ENCODE measurements at places on chromosomes 16 and 17.

GRCh38 chr17:29357821-29358232, 32.3 kb upstream of the TAOK1 start:
- H3K4me3 ChIP-seq, result no peak overlapping the region
- no peaks in the 10 kb centered on the region for H3K36me3 ChIP-seq
- H3K4me1 ChIP-seq, result no peaks in the 10 kb centered on the region
- H3K27me3 ChIP-seq, result no peaks in the 10 kb centered on the region
- H3K27ac ChIP-seq, result no peak overlapping the region
- DNase-seq, result no peak

GRCh38 chr17:68910251-68910705, 44.9 kb downstream of the ABCA8 start:
- peak overlapping the region; percentile 66 for H3K27ac ChIP-seq
- no peaks in the 10 kb centered on the region for H3K27me3 ChIP-seq
- no peak overlapping the region for H3K4me3 ChIP-seq
- DNase-seq, result peak; percentile 8
- peaks cover 20% of the 10 kb centered on the region for H3K4me1 ChIP-seq
- peaks cover 1% of the 10 kb centered on the region for H3K36me3 ChIP-seq

DNA sequence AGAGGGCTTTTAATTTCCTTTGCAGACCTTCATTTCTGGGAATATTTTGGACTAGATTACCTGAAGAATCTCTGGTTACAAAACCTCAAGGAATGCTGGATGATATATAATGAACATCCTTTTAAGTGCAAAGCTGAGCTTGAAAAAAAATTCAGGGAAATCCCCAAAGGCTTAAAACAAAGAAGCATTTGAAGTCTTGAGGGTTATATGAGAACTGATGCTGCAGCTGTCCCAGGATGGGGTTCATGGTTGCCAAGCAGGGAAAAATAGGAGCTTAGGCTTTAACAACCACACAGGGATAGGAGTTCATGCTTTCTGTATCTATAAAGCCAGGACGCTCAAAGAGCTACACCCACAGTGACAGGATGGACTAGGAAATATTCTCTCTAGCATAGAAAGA, 150.4 kb upstream of the IRX5 start:
- H3K4me1 ChIP-seq, result no peaks in the 10 kb centered on the region
- no peak overlapping the region for H3K27ac ChIP-seq
- no peak for DNase-seq
- no peak overlapping the region for H3K4me3 ChIP-seq

GRCh38 chr17:76121932-76122430, 18.4 kb upstream of the EXOC7 start:
- no peaks in the 10 kb centered on the region for H3K36me3 ChIP-seq
- H3K27ac ChIP-seq, result no peak overlapping the region
- H3K4me3 ChIP-seq, result peak overlapping the region; percentile 51
- peaks cover 14% of the 10 kb centered on the region for H3K4me1 ChIP-seq

DNA sequence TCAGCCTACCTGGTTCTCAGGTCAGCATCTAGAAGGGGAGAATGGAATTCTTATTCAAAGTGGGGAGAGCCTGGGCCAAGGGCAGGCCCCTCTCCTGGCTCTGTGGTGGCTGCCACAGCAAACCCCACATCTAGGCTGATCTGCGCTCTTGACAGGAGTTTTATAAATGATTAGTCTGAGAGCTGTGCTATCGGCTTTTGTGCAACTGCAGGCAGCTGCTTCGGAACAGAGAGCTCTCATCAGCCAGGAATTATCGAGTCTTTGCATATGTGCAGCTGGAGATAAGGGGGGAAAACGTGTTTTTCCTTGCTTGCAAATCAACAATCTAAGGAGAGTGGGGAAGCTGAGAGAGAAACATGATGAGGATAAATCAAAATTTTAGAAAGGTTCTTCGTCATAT, 91.7 kb downstream of the HS3ST3A1 start:
- no peak for DNase-seq
- H3K27me3 ChIP-seq, result no peaks in the 10 kb centered on the region
- no peak overlapping the region for H3K4me3 ChIP-seq
- H3K27ac ChIP-seq, result no peak overlapping the region
- H3K36me3 ChIP-seq, result no peaks in the 10 kb centered on the region

DNA sequence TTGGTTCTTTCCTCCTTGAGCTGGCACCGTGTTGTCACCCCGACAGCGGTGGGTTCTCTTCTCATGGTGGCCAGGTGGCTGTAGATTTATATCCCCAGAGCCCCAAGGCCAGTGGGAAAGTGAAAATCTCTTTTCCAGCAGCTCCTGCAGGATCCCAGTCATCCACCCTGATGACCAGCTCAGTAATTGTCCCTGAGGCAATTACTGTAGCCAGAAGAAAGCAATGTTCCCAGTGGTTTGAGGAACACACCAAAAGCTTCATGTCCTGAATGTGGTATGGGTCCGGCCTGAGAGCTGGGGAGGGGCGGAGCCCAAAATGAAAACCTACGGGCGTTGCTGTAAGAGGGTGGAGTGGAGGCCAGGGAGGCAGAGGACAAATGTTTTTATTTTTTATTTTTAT, 69.0 kb downstream of the WSB1 start:
- no peak overlapping the region for H3K4me3 ChIP-seq
- H3K4me1 ChIP-seq, result no peaks in the 10 kb centered on the region
- no peaks in the 10 kb centered on the region for H3K36me3 ChIP-seq
- no peak overlapping the region for H3K27ac ChIP-seq
- DNase-seq, result no peak

GRCh38 chr16:75558846-75559401, 2.9 kb upstream of the TMEM231 start:
- H3K27me3 ChIP-seq, result no peaks in the 10 kb centered on the region
- H3K4me1 ChIP-seq, result peaks cover 22% of the 10 kb centered on the region
- no peaks in the 10 kb centered on the region for H3K36me3 ChIP-seq
- H3K4me3 ChIP-seq, result no peak overlapping the region
- no peak overlapping the region for H3K27ac ChIP-seq
- DNase-seq, result no peak

DNA sequence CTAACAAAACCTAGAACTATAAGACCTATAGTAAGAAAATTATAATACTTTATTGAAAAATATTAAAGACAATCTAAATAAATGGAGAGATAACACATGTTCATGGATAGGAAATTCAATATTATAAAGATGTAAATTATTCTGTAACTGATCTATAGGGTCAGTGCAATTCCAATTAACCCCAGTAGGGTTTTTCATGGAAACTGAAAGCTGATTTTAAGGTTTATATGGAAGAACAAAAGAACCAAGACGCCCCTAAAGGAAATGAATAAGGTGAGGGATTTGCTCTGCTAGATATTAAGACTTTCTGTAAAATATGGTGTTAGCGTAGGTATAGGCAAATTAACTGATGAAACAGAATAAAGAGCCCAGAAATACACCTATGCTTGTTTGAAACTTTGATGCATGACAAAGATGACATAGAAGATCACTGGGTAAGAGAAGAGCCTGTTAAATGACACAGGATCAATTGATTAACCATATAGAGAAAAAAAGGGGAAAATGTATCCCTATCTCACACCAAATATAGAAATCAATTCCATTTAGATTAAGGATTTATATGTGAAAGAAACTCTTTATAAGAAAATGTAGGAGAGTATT, 3.0 kb downstream of the ICAM2 start:
- no peaks in the 10 kb centered on the region for H3K36me3 ChIP-seq
- H3K4me3 ChIP-seq, result no peak overlapping the region
- no peak overlapping the region for H3K27ac ChIP-seq
- no peaks in the 10 kb centered on the region for H3K4me1 ChIP-seq
- DNase-seq, result no peak
- H3K27me3 ChIP-seq, result no peaks in the 10 kb centered on the region

- H3K27me3 ChIP-seq, result no peaks in the 10 kb centered on the region
- no peaks in the 10 kb centered on the region for H3K36me3 ChIP-seq
- no peak for DNase-seq
- no peak overlapping the region for H3K27ac ChIP-seq
- H3K4me1 ChIP-seq, result no peaks in the 10 kb centered on the region
Observed at GRCh38 chr17:78057113-78057740, 71.3 kb downstream of the TMC6 start.

GRCh38 chr17:57498443-57498842, 242.1 kb downstream of the MSI2 start:
- no peaks in the 10 kb centered on the region for H3K27me3 ChIP-seq
- no peaks in the 10 kb centered on the region for H3K36me3 ChIP-seq
- no peak overlapping the region for H3K27ac ChIP-seq
- DNase-seq, result no peak
